T-helper 17 cell (primary cell): ENCODE measurements at places on chromosomes 5 and 9. TPM values are rescaled to one million over a fixed set of nuclear protein-coding genes. Genes with fewer than 3 reads are reported as not detected.

DNA sequence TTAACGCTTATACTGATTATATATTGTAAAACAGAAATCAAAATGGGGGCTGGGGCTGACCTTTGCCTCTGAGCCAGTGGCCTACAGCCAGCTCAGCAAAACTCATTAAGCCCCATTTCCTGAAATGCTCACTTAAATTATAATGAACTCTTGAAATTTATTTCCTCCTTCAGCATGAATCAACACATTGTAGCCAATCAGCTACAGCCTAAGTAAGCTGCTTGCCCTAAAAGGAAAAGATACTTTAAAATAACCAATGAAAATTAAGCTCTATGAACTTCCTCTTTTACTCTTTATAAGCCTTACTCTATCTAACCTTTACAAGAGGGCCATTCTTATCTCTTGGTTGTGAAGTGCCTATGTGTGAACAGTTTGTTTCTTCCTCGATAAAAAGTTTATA lies 33.5 kb upstream of the SUB1 start:
- no peak for DNase-seq

- DNase-seq = no peak
Measured at GRCh38 chr5:129074903-129075302, 19.6 kb upstream of the ISOC1 start.

Gene FAM153A
- 10.9 TPM for total RNA-seq

- DNase-seq = no peak
Measured at GRCh38 chr5:7018601-7019000, 305.4 kb downstream of the TENT4A start.
